NCI-H460 (cell line): ENCODE measurements at places on chromosomes 7 and 10.

- no peak for DNase-seq
Observed at GRCh38 chr7:45088821-45089340, at the start of gene NACAD. Gene NACAD, minus strand, starts transcription at chr7:45088969. Its CDS starts 75 bp downstream, at chr7:45088894.

- DNase-seq: no peak
Observed at GRCh38 chr7:155206318-155207020, 91.2 kb upstream of the INSIG1 start.

- peak; percentile 41 for DNase-seq
Observed at GRCh38 chr7:111763221-111763801, 201.0 kb upstream of the IMMP2L start.

DNA sequence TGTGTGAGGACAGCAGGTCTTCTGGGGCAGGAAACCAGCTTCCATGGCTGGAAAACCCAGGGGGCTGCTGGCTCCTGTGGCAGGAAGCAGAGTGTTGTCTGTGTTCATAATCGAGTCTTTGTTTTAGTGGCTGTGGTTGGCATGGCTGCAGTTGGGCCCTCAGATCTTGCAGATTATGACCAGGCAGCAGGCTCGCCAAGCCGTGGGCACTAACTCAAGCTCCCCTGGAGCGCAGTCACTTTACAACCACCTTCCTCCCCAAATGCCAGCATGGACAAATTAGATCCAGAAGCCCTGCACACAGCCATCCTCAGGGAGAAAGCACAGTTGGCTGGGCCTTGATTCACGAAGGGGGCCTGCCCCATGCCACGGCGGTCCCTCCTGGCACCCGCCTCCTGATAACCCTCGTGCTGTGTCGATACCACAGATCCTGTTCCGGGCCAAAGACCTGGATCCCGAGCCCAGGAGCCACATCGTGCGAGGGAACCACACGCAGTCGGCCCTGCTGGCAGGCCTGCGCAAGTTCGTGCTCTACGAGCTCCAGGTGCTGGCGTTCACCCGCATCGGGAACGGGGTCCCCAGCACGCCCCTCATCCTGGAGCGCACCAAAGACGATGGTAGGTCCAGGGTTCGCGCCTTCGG, 552.5 kb upstream of the FOXK1 start:
- no peak for DNase-seq
